ENCODE measurements at places on chromosomes 1 and 21.

DNA sequence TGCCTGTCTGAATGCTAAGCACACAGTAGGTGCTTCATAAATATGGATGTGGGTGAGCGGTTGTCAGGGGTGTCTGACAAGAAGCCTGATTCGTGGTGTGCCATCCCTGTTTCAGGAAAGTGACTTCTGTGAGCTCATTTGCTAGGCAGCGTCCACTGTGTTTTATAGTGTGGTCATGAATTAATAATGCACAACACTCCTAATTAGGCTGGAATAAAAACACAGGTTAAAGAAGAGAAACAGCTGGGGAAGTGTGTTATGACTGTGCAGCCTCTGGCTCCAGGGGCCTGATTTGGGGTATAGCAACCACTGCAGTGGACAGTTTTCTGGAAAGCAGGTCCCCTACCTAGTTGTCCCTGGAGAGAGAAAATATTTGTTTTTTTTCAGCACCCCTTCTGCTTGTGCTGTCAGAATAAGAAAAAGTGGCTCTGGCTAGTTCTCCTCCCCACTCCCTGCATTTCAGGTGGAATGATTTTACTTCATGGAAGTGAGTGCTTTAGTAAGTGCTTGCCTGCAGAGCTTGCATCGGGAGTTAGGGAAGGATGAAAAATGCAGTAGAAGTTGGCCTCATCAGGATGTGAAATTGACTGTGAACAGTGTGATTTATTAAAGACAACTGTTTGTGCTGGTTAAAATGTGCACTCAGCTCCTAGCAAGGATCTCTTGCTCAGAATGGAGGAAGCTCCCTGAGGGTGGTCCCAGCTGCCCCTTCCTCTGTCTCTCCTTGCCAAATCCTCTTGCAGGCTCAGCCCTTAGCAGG, 333.8 kb downstream of the HHAT start:
- no peak for DNase-seq

GRCh38 chr1:53511933-53512806, 53.0 kb downstream of the DMRTB1 start:
- DNase-seq, result no peak

DNA sequence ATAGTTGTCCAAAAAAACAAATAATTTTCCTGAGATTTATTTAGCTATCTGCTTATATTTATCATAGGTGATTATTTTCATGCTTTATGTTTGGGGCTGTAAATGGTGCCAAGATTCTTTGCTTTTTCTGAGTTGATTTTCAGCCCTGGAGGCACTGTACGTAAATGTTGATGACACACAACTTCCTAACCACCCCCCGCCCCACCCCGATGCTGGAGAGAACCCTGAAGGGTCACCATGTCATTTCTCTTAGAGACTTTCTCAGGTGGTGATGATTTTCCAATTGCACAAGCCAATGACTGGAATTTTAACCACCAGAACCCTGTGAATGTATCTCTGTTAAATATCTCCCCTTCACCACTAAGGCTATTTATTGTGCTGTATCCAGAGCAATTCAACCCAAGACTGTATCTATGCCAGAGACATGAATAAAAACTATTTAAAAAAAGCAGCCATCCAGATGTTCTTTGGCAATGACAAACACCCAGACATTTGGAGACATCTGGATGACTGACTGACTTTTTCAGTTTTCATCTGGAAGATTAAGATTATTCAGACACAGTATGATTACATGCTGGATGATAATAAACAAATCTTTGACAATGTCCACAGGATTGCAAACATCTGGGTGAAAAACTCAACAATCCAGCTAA, 346.0 kb downstream of the LMX1A start:
- DNase-seq, result no peak

DNA sequence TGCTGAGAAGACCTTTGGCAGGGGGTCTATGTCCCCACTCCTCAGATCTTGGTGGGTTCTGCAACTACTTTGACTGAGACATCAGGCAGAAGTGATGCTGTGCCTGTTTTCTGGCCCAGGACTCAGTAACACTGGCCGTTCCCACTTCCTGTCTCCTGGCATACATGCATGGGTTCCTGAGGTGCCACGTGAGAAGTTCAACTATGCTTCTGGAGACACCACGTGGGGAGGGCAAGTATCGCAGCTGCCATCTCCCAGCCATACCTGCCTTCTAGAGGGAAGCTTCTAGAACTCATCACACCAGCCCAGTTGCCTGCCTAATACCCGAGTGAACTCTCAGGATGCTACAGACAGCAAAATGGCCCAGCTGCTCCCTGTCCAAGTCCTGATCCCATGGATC, 65.8 kb downstream of the TRABD2B start:
- DNase-seq, result no peak

- no peak for DNase-seq
Observed at GRCh38 chr1:183301239-183301638, 115.2 kb downstream of the LAMC2 start.

DNA sequence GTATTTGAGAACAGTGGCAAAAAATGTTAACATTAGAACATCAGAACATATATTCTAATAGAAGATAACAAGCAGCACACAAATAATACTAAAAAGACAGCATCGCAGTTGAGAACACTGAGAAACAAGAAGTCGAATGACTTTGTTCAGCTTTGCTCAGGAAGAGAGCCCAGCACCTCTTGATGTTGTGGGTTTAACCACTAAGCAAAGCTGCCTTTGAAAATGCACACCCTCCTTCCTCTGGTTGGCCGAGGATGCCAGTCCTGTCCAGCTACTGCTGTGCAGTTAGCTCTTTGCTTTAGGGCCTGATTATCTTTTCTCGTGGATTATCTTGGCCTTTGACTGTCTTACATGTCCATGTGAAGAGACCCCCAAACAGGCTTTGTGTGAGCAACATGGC, 60.5 kb downstream of the SPATA46 start:
- DNase-seq, result no peak

DNA sequence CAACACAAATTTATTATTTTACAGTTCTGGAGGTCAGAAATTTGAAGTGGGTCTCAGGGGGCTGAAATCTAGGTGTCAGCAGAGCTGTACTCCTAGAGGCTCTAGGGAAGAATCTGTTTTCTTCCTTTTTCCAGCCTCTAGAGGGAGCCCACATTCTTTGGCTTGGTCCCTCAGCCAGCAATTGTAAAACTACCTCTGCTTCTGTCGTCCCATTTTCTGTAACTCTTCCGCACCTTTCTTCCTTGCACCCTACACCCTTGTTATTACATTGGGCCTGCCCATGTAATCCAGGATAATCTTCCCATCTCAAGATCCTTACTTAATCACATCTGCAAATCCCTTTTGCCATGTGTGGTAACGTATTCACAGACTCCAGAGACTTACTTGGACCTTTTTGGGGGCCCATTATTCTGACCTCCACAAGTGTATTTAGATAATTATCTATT, 24.8 kb upstream of the THEM4 start:
- DNase-seq, result no peak

DNA sequence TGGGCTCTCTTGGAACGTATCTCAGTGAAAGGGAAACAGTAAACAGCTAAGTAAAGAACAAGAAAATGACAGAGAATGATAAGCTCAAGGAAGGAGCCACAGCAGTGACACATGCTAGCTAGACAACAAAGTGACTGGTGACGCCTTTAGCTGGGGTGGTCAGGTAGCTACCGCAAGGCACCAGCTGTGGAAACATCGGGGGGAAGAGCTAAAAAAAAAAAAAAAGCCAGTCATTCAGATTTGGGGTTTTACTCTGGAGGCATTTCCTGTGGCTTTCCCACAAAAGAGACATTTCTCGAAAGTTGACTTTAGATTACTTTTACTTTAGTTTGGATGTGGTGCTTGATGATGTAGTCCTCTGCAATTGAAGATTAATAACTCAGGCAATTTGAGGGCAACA, 2.1 kb downstream of the FHAD1 start:
- no peak for DNase-seq

DNA sequence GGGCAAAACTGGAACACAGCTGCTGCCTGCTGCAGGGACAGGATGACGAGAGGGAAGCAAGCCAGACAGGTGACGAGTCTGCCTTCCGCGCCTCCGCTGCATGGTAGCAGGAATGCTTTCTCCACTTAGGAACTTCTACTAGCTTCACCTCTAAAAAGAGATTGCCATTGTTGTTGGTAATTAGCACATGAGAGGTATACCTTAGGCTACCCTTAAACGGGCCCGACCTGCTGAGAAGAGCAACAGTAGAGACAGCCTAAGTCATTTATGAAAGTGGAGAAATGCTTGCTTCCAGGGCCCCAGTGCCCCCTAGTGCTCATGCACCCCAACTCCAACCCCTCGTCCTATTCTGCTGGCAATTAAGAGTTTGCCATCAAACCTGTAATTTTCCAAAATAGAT, 96.9 kb upstream of the AKT3 start:
- DNase-seq, result no peak

GRCh38 chr1:204441558-204441957, 29.9 kb upstream of the PPP1R15B start:
- DNase-seq, result no peak

- DNase-seq, result no peak
Observed at GRCh38 chr21:21907271-21907670, 909.1 kb downstream of the NCAM2 start.

DNA sequence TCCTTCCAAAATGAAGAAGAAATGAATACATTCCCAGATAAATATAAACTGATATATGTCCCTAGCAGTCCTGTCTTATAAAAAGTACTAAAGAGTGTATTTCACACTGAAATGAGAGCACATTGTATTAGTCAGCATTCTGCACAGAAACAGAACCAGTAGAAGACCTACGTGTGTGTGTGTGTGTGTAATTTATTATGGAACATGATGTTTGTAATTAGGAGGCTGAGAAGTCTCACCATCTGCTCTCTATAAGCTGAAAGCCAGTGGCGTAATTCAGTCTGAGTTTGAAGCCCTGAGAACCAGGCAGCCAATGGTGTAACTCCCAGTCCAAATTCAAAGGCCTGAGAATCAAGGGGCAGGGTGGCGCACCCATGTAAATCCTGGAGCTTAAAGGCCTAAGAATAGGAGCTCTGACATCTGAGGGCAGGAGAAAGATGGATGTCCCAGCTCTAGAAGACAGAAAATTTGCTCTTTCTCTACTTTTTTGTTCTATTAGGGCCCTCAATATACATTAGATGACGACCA, 146.5 kb upstream of the LYPLAL1 start:
- DNase-seq, result no peak

DNA sequence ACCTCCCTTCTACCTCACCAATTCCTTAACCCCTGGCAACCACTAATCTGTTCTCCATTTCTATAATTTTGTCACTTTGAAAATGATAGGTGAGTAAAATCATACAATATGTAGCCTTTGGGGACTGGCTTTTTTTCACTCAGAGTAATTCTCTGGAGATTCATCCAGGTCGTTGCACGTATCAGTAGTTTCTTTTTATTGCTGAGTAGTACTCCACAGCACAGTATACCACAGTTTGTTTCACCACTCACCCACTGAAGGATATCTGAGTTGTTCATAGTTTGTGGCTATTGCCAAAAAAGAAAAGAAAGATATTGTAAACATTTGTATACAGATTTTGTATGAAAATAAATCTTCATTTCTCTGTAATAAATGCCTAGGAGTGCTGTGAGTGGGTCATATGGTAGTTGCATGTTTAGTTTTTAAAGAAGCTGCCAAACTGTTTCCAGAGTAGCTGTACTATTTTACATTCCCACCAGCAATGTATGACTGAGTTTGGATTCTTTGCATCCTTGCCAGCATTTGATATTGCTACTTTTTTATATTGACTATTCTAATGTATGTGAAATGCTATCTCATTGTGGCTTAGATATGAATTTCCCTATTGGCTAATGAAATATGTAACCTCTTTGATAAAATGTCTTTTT, 3.7 kb downstream of the CHD1L start:
- no peak for DNase-seq

DNA sequence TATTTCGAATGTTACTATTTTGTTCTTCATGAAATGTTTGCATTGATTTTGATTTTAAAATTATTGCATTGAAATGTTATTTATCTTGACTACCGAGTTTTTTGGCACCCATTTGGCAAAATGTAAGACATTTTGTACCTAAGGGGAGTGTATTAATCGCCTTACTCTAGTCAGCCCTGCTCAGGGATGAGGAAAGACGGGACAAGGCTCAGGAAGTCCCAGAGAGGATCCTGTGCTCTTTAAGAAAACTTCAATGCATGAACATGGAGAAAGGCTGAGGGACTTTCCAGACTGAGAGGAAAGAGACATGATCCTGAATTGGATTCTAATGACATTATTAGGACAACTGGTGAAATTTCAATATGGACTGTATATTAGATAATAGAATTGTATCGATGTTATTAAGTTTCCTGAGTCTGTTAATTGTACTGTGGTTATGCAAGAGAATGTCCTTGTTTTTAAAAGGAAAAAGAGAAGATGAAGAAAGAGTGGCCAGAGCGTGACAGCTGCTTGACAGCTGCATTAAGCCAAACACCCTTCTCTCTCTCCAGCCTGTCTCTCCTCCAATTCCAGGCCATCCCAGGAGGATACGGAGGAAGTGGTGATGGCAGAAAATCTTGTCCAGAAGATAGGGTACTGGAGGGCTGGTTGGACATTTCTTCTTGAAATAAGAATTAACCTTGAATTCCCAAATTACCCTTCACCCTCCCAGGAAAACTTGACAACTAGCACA, 66.0 kb downstream of the PLEKHA6 start:
- DNase-seq, result no peak

DNA sequence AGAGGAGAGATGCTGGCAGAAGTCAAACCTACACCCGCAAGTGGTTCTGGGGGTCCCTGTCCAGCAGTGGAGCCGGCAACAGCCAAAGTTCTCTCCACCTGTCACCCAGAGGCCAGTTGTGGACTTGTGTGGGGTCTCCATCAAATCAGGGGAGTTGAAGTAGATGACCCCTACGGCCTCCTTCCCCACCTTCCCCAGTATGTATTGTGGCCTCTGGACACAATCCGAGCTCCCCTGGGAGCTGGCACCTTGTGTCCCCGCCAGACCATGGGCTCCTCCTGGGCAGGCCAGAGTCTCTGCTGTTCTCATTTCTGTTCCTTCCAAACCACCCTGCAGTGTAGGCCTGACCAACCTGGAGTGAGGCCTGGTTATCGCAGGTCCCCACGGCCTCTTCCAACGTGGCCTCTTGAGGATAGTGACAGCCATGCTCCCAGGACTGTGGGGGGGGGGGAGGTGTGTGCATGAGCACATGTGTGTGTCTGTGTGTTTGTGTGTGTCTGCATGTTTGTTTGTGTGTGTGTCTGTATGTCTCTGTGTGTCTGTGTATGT, 246.4 kb downstream of the MATN1 start:
- DNase-seq, result no peak

GRCh38 chr1:215987092-215987875, 420.2 kb downstream of the KCTD3 start:
- no peak for DNase-seq

DNA sequence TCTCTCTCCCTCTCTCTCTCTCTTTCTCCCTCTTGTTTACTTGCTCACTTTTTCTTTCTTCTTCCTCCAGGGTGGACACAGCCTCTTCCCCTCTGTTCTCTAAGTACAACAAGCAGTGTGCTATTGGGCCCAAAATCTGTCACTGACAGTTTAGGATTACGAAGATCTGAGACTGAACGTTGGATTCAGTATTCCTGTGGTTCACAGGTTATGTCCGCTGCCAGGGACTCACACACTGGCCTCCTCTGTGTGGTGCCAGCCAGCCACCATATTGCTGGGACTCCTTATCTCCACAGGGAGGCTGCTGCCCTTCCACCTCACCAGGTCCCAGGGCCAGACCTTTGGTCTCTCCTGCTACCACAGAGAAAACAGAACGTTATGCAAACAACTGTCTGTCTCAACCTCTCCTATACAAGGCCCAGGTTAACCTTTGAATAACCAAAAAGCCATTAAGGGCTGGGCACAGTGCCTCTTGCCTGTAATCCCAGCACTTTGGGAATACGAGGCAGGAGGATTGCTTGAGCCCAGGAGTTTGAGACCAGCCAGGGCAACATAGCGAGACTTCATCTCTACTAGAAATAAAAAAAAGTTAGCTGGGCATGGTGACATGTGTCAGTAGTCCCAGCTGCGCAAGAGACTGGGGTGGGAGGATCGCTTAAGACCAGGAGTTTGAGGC, 171.9 kb upstream of the RAB4A start:
- DNase-seq, result no peak

Data from SIG-M5 (cell line).